ENCODE measurements at places on chromosomes 2 and 18.

- DNase-seq, result no peak
These were observed 35.8 kb downstream of the ANO7 start for GRCh38 chr2:241224018-241224850.

DNA sequence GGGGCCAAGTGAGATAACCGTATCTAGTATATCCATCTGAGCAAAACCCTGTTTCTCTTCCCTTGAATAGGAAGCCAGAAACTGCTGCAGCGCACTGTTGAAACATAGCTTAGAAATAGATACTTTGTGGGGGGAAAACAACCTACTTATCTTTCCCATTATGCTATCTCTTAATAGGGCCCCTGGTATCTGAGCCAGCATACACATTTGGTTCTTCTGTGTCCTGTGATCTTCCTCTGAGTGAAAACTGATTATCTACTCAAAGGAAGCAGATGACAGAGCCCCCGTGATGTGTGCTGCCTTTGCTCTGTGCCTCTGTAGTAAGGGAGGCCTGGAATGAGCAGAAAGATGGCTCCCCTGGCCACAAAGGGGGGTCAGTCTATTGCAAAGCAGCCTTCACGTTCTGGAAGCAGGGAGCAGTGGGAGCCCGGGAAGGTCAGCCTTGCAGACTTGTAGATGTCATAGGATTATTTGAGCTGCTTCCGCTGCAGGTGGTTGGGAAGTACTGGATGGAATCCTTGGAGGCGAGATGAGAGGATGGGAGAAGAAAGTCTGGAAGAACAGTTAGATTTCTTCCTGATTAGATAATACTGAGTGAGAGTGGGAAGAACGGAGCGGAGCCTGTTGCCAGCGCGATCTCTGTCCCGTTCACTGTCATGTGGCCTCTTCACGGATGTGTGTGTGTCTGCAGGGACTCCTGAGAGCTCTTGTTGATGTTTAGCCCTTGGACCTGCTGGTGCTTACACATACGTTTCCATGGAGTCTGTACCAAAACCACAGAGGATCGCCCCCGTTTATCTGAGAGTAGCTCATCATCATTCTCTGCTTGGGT is 150.1 kb downstream of the AGAP1 start:
- no peak for DNase-seq

DNA sequence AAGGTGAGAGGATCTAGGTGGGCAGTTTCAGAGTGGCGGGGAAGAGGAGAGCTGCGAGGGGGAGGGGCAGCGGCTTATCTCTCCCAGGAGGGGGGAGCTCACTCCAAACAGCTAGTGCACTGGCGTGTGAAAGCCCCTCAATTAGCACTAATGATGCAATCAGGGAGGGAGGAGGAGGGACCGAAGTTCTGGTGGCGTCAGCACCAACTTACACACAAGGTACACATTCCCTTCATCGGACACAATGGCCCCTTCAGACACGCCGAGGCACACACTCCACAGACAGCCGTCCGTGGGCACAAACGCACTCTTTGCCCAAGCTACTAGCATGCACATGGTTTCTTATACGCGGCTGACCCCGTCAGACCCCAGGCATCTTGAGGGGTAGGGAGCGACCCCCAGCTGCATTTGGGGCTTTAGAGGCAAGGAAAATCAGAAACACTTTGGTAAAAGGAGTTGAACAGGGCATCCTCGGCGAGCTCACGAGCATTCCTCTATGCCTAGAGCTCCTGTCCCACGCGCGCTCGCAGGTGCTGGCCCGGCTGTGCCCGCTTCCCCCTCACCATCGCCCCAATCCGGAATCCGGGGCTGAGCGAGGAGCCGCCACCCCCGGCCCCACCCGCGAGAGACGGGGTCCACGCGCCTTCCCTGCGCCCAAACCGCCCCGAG is 868 bp upstream of the PKDCC start:
- DNase-seq, result no peak

- no peak for DNase-seq
These were observed 14.7 kb downstream of the NCL start for GRCh38 chr2:231449503-231450054.

DNA sequence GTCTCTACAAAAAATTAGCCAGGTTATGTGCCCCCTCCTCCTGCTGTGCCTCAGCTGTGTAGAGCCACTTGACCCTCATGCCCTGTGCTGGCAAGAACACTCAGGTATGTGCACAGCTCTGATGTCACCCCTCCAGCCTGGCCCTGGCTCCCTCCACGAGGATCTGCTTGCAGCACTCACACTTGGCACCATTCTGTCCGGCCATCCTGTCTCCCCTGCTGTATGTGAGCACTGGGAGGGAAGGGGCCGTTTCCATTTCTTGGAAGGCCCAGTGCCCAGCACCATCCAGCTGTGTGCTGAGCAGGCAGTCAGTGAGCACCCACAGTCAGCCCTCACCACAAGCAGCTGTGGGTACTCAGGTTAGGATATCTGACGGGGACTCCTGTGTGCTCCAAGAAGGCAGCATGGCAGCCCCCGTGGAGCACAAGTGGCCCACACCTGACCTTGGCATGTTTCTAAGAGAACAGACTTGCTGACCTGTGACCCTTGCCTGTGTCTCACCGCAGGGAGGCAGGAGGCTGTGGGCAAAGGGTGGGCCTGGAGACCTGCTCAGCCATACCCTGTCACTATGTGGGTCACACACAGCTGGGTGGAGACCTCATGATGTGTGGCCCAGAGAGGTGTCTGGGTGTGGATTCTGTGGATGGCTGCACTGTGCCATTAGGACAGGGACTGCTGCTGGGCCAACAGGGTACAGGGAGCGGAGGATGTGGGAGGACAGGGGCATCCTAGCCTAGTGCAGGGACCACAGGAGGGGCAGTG is 31.5 kb downstream of the USP34 start:
- no peak for DNase-seq

- DNase-seq, result no peak
These were observed 102.5 kb downstream of the PKP4 start for GRCh38 chr2:158559252-158559651.

GRCh38 chr2:24471662-24472061 is 19.4 kb upstream of the NCOA1 start:
- no peak for DNase-seq

- DNase-seq, result no peak
These were observed 47.0 kb downstream of the EVA1A start for GRCh38 chr2:75513616-75514170.

- no peak for DNase-seq
These were observed 200.0 kb upstream of the MEX3C start for GRCh38 chr18:51397347-51397962.

GRCh38 chr2:101375653-101376052 is 11.7 kb downstream of the CREG2 start:
- DNase-seq, result no peak

- no peak for DNase-seq
These were observed 1050.7 kb upstream of the NRXN1 start for GRCh38 chr2:52082646-52083045.

DNA sequence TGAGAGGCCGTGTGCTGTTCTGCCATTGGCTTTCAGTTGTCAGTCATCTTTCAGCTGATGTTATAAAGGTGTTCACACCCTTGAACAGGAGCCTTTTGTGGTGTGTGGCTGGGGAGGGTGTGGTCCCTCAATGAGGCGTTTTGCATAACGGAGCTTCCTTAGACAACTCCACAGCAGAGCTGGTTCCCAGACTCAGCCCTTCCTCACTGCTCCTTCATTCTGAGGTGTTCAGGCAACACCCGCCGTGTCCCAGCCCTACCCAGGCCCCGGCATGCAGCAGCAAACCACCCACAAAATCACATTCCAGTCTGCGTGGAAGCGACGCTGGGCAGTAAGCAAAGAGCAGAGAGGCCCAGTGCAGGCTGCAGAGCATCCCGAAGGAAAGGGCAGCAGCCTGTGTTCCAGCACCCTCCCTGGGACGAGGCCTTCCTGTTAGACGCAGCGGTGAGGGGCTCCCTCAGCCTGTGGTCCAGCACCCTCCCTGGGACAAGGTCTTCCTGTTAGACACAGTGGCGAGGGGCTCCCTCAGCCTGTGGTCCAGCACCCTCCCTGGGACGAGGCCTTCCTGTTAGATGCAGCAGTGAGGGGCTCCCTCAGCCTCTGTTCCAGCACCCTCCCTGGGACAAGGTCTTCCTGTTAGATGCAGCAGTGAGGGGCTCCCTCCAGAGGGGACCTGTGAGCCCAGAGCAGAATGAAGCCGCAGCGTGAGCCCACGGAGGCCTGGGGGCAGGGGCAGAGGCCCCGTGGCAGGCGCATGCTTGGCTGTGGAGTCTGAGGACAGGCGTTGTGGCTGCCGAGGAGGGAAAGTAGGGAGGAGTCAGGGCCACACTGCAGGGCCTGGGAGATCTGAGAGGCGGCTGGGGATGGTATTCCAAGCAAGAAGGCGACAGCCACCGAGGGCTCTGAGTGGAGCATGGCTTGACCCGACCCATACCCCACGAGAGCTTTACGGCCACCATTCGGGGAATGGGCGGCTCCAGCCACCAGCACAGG is 201.8 kb upstream of the HDAC4 start:
- DNase-seq, result peak; percentile 48

GRCh38 chr2:15145046-15145817 is 415.9 kb downstream of the NBAS start:
- no peak for DNase-seq

- no peak for DNase-seq
These were observed 124.7 kb upstream of the GATA6 start for GRCh38 chr18:22044474-22045220.

DNA sequence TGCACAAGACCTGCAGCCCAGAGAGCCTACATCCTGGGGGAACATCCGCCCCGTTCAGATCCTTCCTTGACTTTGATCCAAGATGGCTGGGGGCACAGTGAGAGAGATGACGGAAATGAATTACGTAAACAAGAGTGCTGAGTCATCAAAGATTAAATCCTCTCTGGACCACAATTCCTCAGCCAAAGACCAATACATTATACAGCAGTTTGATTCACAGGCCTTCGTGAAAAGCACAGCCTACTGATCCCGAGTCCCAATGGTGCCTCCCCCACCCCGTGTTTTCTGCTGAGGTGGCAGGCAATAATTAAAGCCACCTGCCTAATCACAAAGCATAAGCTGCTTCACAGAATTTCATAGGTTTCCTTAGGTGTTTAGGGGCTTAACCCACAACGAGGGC is 43.0 kb downstream of the MYO5B start:
- no peak for DNase-seq

GRCh38 chr2:105775809-105776559 is 31.3 kb downstream of the NCK2 start:
- no peak for DNase-seq

- DNase-seq, result no peak
These were observed 113.4 kb downstream of the MC4R start for GRCh38 chr18:60259052-60259681.

DNA sequence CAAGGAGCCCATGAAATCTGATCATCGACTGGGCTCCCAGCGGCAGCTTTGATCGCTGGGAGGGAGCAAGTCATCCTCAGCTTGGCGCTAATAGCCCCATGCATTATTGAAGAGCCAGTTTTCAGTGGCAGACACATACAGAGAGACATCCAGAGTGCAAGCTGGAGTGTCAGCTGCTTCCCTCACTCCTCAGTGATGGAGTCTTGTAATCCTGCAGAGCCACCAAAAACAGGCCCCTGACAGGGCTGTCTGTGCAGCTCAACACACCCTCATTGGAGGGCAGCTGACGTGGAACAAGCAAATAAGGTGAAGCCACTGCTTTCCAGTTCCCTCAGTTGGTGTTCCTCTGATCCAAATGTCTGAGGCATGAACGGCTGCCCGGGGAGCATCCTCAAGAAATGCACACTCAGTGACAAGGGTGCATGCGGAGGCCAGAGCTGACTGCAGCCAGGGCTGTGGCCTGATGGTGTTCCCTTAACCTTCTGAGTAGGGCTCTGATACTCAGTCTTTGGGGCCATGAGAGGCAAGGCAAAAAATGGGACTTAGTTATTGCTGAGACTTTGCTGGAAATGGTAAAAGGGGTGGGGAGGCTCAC is 97.4 kb downstream of the RHOB start:
- DNase-seq, result no peak

- DNase-seq, result no peak
These were observed 1.5 kb downstream of the DDX18 start for GRCh38 chr2:117815946-117816345.

DNA sequence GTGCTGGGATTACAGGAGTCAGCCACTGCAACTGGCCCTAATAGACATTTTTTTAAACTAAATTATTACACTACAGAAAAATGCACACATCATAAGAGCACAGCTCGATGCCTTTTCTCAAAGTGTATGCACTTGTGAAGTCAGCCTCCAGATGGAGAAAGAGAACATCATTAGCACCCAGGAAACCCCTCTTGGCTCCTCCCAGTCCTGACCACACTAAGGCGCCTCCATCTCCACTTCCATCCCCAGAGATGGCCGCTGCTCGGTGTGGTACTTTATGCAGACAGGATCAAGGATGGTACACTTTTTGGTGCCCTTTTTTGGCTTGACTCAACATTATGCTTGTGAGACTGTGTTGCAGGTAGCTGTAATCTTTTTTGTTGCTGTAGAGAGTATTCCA is 34.8 kb downstream of the RRM2 start:
- no peak for DNase-seq

- no peak for DNase-seq
These were observed 89.9 kb upstream of the SLC1A4 start for GRCh38 chr2:64899081-64899865.

DNA sequence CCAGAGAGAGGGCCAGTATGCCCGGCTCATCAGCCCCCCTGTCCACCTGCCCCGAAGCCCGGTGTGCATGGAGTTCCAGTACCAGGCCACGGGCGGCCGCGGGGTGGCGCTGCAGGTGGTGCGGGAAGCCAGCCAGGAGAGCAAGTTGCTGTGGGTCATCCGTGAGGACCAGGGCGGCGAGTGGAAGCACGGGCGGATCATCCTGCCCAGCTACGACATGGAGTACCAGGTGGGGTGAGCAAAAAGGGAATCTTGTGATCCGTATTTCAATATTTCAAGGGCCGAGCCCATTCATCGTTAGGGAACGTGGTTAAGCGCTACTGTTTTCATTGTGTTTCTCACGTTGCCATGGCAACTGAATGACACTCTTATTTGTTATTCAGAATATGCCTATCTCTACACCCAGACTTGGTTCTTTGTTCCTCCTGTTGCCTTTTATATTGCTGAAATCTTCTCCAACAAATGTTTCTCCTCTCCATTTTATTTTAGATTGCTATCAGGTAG is 81.5 kb downstream of the NRP2 start:
- no peak for DNase-seq

DNA sequence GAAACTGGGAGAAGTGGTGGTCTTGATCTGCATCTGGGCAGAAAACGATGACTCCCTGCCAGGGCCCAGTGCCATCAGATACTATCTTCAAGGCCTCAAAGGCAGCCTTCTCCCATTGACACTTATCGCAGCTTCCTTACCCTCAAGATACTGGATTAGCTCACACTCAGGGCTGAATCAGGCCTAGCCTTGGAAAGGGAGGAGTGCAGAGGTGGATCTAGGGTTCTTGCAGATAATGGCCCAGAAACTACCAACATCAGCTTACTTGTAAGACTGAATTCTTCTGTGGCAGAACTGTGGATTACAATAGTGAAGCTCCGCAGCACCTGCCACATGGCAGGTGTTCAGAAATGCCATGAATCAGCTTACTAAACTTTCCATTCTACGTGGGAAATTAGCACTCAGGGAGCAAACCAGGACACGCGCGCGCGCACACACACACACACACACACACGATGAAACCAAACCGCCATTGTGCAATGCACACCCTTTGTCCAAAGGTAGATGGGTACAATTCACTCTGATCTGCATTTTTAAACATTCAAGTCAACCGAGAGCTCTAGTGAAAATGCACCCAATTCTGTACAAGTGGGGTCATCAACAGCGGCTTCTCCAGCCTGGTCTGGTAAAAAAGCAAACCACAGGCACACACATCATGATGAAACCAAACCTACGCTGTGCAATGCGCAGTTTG is 26.3 kb upstream of the TMEM182 start:
- DNase-seq, result no peak

- DNase-seq, result no peak
These were observed 188.7 kb upstream of the COL3A1 start for GRCh38 chr2:188785490-188785889.

GRCh38 chr2:231533777-231534125 is 3.5 kb upstream of the NMUR1 start:
- no peak for DNase-seq

All from CD8-positive, alpha-beta T cell (primary cell).